ENCODE measurements at places on chromosomes 3 and 15.

DNA sequence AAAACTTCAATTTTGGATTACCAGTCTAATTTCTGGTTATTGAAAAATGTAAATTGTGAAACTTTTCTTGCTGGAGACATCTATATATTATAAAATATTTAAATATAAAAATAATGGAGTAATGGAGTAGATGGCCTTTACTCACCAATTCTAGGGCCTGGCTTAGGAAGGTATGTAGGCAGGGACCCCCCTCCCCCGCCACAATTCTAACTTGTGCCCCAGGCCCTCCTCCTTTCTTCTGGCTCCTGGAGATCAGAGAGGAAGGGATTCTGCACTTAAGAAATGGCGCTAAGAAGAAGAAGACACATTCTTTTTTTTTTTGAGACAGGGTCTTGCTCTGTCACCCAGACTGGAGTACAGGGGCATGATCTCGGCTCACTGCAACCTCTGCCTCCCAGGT is 49.5 kb downstream of the CGNL1 start:
- no peak for DNase-seq

DNA sequence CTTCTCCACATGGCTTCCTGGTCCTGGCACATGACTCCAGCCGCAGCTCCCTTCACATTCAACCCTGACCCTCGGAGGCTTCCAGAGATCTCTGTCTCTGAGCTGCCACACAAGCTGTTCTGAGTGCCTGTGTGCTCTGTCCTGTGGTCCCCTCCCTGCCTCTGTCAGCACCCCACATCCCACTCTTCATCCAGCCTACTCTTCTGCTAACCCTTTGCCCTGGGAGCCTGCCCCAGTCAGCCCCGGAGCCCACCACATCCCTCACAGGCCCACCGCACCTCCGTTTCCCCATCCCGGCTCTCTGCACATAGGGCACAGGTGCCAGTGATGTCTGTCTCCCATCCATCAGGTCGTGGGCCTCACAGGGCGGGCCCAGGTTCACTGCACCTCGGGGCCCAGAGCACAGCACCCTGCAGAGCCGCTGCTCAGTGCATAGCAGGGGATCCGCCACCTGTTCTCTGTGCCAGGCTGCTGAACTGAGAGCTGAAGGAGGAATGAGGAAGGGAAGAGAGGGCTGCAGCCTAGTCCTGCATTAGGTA is 133.6 kb downstream of the UACA start:
- no peak for DNase-seq

DNA sequence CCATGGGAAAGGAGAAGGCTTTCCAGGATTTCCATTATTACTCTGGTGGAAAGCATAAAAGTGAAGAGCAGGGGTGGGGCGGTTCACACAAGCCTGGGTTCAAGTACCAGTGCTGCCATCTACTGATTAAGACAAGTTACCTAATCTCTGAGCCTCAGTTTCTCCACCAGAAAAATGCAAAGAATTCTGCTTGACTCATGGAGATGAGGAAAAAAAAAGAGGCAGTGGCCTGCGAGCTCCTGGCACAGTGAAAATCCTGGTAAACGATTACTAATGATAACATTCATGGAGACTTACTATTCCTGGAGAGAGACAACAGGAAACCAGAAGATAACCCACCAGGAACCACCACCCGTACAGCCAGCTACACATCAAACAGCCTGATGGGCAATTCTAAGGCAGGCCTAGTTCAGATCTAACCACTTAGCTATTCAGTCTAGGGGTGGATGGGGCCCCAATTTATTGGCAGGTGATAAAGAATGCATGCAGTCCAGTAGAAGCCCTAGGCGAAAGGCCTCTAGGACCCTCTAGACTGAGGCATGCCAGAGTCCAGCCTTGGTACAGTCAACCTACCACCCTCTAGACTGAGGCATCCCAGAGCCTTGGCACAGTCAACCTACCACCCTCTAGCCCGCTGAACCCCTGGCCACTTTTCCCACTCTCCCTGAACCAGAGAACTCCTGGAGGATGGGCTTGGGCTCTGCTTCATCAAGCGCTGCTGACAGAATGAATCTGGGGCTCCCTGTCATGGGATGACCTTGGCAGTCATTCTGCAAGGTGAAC is 2.5 kb downstream of the AMOTL2 start:
- no peak for DNase-seq

- DNase-seq = peak; percentile 45
These were observed 139.3 kb downstream of the FOXP1 start for GRCh38 chr3:71444028-71444860.

GRCh38 chr3:43608751-43609150 is 13.1 kb downstream of the ANO10 start:
- no peak for DNase-seq

DNA sequence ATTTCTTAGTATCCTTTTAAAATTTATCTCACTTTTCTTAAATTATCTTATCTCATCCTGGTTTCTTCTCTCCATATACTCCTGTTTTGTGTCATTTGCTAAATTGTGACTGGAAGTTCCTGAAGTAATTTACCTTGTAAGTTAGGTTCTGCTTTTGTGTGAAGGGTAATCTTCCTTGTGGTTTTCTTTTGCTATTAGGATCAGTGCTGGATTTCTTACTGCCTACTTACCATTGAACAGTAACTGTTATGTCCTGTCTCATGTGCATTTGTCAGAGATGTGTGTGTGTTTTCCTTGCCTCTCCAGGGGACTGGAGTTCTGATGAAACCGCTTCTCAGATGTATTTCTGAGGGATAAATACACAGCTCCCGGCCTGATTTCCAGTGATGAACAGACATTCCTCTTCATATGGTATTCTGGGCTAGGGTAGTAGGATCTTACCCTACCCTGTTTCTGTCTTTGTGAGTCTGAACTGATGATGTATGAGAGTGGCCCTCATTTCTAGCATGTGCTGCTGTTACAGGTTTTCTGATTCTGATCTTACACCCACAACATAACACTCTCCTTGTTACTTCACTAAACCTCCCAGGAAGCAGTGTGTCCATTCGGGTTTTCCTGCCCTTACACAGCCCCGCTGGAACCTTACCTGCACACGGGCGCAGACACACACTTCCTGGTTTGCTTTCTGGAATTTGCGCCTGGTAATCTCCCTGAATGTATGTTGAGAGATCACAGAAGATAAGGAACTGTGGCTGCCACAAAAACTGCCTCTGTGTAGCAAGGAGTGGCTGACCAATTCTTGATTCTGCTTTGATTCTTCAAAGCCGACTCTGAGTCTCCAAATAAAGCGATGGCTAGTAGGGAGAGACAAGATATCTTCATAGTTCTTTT is 14.7 kb downstream of the PAK2 start:
- no peak for DNase-seq

- DNase-seq = no peak
These were observed 28.1 kb upstream of the KLHL6 start for GRCh38 chr3:183583331-183584245.

Measured in activated CD8-positive, alpha-beta memory T cell treated with anti-CD3 and anti-CD28 coated beads for 4 hours (primary cell).